Stimulated activated CD8-positive, alpha-beta memory T cell treated with anti-CD3 and anti-CD28 coated beads, Interleukin-7, amount 100 ng/mL, for 1 hour (primary cell): ENCODE measurements at places on chromosomes 6 and 20.

DNA sequence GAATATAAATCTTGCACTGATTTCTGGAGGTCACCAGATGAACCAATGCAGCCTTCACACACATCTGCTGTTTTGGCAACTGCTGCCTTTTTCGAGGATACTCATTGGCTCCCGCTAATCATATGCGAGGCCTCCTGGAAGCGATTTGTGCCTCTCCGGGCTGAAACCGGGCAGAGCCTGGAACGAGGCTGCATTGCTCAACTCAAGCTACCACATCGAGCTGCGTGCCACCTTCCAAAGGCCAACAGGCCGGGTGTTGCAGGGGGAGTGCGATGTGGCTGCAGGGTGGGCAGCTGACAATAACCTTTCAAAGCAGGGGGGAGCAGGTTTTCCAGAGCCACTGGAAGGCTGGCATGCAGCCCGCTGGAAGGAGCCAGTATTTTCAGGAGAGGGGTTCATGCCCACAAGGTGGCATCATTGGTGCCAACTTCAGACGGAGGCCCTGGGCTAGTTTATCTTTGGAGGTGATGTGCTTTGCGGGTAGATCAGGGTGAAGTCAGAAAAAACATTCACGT lies 122.6 kb upstream of the IFNGR1 start:
- peak; percentile 27 for DNase-seq

GRCh38 chr6:2274981-2275891 lies 29.8 kb upstream of the GMDS start:
- no peak for DNase-seq

- no peak for DNase-seq
These were observed 672.4 kb upstream of the MARCKS start for GRCh38 chr6:113184736-113185135.

DNA sequence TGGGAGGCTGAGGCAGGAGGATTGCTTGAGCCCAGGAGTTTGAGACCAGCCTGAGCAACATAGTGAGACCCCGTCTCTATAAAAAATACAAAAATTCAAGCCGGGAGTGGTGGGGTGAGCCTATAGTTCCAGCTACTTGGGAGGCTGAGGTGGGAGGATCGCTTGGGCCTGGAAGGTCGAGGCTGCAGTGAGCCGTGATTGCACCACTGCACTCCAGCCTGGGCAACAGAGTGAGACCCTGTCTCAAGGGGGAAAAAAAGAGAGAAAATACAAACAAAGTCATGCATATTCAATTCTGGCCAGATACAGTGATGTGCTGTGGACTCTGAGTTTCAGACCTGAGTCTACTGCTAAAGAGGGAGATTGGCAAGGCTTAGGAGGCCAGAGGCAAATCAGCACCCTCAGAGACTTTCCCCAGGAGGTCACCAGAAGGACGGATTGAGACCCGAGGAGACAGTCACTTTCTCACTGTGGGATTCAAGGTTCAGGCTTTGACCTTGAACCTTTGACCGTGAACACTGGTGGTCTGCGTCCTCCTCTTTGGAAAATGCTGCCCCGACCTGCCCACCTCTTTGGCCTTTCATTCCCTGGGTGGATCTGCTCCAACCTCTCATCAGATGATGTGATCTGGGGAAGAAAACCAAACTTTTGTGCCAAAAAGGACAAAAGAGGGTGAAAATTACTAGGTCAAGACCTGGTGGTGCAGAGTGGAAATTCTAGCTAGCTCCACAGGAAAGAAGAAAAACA lies 31.2 kb downstream of the TGM2 start:
- no peak for DNase-seq

GRCh38 chr6:11983306-11983705 lies 28.8 kb upstream of the HIVEP1 start:
- DNase-seq, result no peak

DNA sequence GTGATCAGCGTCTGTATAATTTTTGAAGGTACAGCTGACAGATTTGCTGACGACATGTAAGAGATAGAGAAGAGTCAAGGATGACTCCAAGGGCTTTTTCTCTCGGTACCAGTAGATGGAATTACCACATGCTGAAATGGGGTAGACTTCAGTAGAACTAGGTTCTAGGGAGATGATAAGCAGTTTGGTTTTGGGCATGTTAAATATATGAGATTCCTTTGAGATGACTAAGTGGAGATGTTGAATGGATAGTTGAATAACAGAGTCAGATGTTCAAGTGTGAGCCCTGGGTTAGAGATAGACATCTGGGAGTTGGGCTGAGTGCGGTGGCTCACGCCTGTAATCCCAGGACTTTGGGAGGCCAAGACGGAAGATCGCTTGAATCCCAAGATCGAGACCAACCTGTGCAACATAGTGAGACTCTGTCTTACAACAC lies 50.0 kb downstream of the PHF20 start:
- no peak for DNase-seq

DNA sequence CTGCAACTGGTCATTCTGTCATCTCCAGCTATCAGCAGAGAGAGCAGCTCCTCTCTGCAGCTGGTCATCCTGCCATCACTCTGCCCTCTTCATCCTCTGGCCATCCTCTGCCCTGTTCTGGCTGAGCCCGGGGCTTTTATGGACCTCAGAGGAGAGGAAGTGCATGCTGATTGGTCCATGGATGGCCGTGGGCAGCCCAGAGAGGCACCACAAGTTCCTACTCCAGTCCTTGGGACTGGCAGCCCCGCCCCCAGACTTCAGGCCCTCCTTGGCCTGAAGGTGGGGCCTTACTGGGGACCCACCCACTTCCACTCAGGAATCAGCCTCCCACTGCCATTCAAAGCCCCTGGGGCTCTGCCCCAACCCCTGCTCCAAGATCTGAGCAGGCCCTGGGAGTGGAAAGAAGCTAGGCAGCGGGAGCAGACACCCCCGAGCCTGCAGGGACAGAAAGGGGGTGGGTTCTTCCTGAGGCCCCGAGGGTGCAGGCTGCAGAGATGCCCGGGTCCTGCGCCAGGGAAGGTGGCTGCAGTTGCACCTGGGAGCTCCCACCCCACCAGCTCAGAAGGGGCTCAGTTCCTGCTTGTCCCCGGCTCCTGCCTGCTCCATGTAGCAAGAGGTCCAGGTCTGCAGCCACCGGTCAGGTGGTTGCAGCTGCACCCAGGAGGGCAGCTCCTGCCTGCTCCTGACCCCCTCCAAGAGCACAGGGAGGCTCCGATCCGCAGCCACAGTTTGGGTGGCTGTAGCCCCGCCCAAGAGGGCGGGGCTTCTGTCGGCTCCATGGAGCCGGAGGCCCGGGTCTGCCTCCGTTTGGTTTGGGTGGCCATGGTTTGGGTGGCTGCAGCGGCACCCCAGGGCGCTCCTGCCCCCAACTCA lies 34.1 kb upstream of the HMGA1 start:
- no peak for DNase-seq

DNA sequence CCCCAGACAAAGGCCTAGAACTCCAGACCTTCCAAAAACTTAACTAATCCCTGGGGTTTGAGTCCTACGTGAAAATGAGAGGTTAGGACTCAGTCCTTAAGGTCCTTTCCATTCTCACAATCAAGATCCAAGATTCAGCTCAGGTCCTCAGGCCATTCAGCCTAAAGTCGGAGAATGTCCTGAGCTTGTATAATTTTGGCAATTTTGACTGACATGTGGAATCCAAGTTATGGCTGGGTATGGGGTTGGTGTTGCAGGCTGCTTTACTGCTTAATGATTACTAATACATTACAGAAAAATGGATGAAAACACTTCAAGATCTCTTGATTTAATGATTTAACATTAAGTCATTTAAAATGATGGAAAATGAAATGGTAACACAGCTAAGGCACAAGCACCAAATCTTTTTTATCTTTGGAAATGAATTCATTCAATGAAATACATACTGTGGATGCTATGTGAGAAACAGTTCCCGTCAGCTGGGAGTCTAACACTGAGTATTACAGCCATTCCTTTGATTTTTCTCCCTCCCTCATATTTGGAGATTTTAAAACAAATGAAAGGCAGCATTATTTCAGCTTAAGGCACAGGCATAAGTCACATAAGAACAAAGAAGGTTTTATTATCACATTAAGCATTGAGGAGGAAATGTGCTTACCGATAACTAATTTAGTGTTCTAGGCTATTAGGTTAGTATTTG lies 1.3 kb downstream of the ARHGAP18 start:
- DNase-seq, result no peak

DNA sequence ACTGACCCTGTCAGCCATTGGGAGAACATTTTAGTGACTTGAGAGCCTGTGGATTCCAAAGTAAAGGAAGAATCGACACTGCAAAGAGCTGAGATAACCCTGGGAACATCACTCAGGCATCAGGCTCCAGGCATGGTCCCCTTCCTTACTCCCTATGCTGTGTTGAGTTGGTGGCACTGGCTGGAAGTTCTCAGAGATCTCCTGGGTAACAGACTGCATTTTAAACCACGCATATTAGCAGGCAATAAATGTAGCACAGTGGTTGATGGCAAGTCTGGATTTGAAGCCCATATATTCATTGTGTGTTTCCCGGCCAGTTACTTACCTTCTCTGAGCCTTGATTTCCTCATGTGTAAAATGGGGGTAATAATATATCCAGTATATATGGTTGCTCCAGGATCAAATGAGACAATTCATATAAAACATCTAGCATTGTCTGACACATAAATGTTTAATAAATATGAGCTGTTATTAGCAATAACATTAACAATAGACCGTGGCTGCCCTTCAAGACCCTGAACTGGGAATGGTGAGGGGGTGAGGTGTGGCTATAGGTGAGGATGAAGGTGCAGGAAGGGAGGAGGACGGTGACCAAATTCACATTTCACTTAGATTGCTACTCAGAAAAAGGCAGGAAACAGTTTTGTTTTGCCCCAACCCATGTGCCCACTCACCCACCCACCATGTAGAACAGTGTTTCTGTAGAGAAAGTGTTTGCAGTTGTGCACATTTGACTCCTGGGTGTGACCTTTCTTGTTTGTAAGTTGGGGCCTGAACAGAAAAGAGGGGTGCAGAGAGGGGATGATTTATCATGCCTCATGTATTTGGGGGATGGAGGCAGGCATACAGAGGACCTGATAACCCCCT lies 2.1 kb downstream of the PLCG1 start:
- DNase-seq, result no peak

DNA sequence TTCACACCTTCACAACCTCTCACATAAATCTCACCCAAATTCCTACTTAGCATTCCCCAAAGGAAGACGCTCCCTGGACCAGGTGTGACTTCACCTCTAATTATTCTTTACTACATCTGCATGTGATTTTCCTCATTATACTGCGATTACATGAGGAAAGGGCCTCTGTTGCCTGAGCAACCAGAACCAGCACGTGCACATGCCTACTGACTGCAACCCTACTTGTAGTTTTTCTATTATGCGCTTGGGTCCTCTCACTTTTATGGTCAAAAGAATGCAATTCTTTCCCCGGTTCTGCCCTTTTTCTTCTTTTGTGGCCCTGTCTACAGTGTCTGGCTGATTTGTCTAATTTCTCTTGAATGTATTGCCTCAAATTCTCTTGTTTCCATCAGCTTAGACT lies 20.4 kb upstream of the ANKEF1 start:
- DNase-seq, result no peak

- DNase-seq, result no peak
These were observed 87.0 kb upstream of the OLIG3 start for GRCh38 chr6:137581019-137581707.

- no peak for DNase-seq
These were observed 56.1 kb upstream of the LAMP5 start for GRCh38 chr20:9458138-9458796.

DNA sequence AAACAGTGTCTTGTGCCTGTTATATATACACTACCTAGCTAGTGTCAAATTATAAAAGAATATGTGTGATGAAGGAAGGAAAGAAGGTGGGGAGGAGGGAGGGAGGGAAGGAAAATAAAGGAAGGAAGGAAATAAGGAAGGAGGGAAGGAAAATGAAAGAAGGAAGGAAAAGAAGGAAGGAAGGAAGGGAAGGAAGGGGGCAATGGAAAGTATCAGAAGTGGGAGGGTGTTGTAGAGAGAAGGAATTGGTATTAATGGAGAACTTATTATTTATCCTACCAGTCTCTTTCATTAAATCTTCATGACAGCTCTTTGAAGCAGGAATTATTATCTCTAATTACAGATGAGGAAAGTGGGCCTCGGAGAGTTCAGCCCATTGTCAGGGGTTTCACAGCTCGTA lies 202.4 kb downstream of the SAMD5 start:
- DNase-seq, result no peak

DNA sequence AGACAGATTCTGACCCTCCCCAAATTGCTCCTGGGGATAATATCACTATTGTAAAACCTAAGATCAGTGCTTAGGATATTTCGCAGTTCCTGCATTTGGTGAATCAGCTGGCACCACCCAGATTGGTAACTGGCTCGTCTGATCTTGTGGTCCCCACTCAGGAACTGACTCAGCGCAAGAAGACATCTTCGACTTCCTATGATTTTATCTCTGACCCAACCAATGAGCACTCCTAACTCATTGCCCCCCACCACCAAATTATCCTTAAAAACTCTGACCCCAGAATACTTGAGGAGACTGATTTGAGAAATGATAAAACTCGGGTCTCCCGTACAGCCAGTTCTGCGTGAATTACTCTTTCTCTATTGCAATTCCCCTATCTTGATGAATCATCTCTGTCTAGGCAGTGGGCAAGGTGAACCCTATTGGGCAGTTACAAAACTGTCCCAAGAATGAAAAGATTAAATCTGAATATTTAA lies 55.7 kb upstream of the PRND start:
- DNase-seq, result no peak

GRCh38 chr6:101296169-101296960 lies 97.1 kb upstream of the GRIK2 start:
- no peak for DNase-seq

DNA sequence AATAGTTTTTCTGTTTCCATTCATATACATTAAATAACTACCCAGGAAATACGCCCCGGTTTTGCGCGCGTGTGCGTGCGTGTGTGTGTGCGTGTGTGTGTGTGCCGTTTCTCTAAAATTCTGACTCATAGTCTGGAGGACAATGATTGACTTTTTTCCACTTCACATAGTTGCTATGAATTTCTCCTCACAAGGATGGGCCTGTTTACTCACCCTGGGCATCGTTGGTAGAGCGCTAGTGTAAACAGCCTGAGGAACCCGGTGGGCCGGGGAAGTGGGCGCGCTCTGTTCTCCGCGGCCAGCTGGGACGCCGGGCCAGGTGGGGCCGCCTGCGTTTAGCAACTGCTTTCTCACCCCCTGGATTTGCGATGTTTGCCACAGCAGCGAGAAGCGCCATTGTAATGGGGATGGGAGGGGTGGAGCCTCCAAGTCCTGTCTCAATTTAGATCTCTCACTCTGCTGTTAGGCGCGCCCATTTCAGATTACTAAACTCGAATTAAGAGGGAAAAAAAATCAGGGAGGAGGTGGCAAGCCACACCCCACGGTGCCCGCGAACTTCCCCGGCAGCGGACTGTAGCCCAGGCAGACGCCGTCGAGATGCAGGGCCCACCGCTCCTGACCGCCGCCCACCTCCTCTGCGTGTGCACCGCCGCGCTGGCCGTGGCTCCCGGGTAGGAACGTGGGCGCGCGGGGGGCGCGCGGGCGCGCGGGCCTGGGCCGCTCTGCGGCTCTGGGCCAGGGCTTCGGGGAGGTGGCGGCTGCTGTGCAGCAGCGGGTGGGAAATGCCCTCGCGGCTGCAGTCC lies at the start of gene CD109:
CD109 (plus strand) TSS at position 585 of the 803 bp plus-strand sequence; CDS start at position 598, 13 bp downstream.
- DNase-seq, result peak; percentile 19

DNA sequence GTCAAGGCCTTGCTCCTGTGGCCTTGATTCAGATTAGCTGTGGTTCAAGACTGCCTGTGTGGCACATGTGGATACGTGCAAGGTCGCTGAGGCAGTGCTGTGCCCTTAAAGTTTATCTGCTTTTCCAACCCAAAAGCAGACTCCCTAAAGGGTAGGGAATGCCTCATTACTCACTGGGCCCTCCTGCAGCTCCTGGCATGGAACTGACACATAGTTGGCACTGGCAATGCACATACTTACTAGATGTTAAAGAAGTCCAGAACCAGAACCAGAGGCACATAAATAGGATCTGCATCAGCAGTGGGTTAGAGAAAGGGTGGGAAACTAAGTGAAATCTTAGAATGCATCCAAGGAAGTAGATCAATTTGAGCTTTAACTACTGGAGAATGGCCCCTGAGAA lies 90.6 kb upstream of the MLN start:
- no peak for DNase-seq
